ENCODE measurements at places on chromosomes 13 and 19. TPM values are rescaled to one million over a fixed set of nuclear protein-coding genes. Genes with fewer than 3 reads are reported as not detected.
A peak's percentile ranks its signal among the peaks of the same experiment; 100 is the strongest.

FAAP24 gene
- 2.2 TPM for total RNA-seq

DNA sequence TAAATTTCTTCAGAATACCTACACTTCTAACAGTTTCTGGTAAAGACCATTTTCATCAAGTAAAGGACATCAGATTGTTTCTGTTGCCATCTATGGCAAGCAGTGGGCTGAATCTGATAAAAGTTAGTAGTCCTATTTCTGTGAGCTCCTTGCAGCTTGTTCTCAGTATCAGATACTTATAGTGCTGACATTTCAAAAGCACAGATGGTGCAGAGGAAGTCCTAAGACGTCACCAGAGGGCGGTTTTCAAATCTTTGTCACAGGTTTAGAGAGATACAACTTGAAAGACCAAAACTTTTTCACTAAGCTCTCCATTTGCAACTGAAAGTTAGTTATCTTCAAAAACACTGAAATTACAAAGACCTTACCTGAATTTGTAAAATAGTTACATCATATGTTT is 719.8 kb downstream of the SLITRK1 start:
- DNase-seq, result peak; percentile 17

GRCh38 chr13:33490461-33491327 is 205.1 kb upstream of the STARD13 start:
- DNase-seq, result no peak

CACNG7 gene
- 0.36 TPM for total RNA-seq

GRCh38 chr13:41562083-41562482 is 104.7 kb downstream of the RGCC start:
- DNase-seq, result peak; percentile 92

DNA sequence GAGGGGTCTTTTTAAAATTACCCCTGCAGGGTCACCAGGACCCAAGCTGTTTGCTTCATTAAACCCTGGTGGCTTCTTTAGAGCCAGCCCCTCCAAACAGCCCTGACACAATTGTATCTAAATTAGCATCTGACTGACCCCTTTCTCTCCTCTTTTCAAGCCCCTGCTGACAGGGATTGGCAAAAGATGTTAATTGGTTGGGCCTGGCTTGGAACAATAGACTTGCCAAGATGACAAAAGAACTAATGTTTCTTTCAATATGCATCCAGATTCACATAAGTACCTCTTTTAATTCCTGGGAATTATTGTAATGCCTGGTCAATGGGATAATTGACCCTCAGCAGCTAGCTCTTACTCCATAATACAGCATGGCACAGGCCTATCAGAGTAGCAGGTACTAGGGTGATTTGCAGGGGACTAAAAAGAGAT is 140.8 kb downstream of the SHISA2 start:
- DNase-seq, result no peak

DNA sequence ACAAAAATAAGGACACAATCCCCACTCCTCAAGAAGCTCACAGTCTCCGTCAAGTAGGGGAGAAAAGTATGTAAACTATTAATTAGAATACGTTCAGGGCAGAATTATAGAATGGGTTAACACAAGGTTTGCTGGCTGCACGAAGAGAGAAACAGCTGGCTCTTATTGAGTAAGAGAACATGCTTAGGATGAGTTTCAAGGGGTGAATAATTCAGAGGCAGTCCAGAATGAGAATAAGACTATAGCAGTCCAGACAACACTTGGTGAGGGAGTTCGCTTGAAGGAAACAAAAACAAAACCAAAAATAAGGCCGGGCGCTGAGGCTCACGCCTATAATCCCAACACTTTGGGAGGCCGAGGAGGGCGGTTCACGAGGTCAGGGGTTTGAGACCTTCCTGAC is 61.9 kb downstream of the THSD1 start:
- no peak for DNase-seq

DNA sequence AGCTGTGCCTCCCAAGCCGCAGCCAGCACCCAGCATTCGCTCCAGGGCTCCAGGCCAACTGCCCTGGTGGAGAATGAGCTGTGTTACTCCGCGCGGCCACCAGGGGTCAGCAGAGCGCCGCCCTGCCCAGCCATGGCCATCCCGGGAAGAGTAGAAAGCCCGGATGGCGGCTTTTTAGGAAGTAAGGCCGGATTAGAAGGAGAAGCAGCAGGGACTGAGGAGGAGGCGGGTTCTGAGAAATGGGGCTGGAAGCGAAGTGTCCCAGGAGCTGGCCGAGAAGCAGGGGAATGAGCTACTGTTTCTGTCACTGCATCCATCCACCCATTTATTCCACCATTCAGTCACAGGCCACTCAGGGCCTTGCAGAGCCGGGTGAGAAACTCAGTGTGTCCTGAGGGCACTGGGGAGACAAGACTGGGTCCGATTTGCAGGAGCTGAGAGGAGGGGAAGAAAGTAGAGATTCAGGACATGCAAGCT is 6.6 kb upstream of the NPAS1 start:
- DNase-seq, result peak; percentile 51

RFXAP gene
- total RNA-seq, result 0.83 TPM

C5AR2 gene
- not detected for total RNA-seq

- peak; percentile 26 for DNase-seq
These were observed 26.5 kb downstream of the MPND start for GRCh38 chr19:4369888-4370260.

DNA sequence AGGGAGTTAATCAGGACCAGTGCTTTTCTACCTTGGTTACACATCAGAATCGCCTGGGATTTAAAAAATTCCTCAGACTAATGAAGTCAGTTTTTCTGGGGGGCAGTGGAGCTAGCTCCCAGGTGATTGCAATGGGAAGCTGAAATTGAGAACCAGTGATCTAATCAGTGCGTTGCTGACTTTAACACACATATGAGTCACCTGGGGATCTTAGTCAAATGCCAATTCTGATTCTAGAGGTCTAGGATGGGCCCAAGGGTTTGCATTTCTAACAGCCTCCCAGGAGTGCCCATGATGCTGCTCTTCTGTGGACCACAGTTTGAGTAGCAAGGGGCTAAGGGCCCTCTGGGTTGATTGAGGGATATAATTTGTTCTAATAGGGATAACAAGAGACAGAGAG is 54.5 kb downstream of the KL start:
- peak; percentile 19 for DNase-seq

Data from IMR-90 (cell line).